GM12878 (cell line): ENCODE measurements at places on chromosomes 16 and 17. TPM values are rescaled to one million over a fixed set of nuclear protein-coding genes. Genes with fewer than 3 reads are reported as not detected.
A peak's percentile ranks its signal among the peaks of the same experiment; 100 is the strongest.

DNA sequence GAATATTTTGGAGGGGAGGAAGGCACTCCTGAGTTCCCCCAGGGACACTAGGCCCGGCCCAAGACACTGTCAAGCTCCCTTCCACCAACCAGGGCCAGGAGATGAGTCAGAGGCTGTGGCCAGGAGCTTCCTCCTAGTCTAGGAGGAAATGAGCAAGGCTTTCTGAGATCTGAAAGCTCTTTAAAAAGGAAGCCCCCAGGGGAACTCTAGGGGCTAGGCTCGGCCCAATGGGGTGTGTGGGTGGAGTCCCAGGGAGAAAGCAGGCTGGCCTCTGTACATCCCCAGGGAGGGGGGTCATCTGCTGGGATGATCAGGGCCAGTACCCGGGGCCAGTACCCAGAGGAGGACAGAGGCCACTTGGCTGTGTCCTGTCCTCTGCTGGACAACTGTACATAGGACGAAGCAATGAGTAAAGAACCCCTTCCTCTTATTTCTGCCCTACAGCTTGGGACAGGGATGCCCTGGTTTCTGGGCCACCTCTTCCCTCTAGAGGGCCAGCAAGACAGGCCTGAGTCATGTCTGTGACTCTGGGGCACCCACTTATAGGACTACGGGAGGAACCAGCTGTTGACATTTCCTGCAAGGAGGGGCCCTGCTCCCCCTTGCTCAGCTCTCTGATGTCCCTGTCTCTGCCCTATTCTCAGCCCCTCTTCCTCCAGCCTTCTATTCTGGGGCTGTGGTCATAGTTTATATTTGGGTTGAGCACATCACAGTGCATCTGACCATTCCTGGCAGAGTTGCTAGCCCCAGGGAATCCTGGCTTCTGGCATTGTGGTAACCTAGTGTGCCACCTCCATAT, 2.7 kb downstream of the FHOD1 start:
- peak overlapping the region; percentile 98 for H3K27ac ChIP-seq
- no peaks in the 10 kb centered on the region; the same call in 1 of the 2 replicates for H3K36me3 ChIP-seq
- peaks cover 39% of the 10 kb centered on the region for H3K4me1 ChIP-seq
- H3K4me3 ChIP-seq, result peak overlapping the region; percentile 97

GRCh38 chr17:56031636-56032035, 121.6 kb upstream of the ANKFN1 start:
- H3K36me3 ChIP-seq, result no peaks in the 10 kb centered on the region
- no peak for DNase-seq
- H3K27ac ChIP-seq, result no peak overlapping the region
- no peak overlapping the region for H3K4me3 ChIP-seq
- H3K27me3 ChIP-seq, result no peaks in the 10 kb centered on the region

DNA sequence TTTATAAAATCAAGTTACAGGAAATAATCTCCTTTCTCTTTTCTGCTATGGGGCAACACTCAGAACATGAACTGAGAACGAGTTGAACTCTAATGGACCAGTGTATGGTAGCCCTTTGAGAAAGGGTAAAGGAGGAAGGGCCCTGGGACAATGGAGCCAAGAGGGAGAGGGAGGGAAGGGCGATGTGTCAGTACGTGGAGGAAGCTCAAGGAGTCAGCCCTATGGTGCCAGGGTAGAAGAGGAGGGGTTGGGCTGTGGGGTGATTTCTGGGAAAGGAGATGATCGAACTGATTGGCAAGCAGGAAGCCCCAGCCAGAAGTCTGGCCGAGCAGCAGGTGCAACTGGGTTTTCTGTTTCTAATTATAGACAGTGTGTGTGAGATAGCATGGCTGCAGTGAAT, 4.3 kb upstream of the WIPI1 start:
- H3K4me3 ChIP-seq, result 0 out of 2 replicates have a peak overlapping the region, but pooled peaks have one; percentile 34
- H3K27me3 ChIP-seq, result no peaks in the 10 kb centered on the region
- no peaks in the 10 kb centered on the region for H3K36me3 ChIP-seq

GRCh38 chr17:7262935-7263800, 890 bp upstream of the CLDN7 start:
- no peak overlapping the region for H3K27ac ChIP-seq
- peaks cover 3% of the 10 kb centered on the region; the same call in 1 of the 2 replicates for H3K27me3 ChIP-seq
- no peak overlapping the region for H3K4me3 ChIP-seq
- no peaks in the 10 kb centered on the region for H3K36me3 ChIP-seq
- H3K4me1 ChIP-seq, result peaks cover 17% of the 10 kb centered on the region

DNA sequence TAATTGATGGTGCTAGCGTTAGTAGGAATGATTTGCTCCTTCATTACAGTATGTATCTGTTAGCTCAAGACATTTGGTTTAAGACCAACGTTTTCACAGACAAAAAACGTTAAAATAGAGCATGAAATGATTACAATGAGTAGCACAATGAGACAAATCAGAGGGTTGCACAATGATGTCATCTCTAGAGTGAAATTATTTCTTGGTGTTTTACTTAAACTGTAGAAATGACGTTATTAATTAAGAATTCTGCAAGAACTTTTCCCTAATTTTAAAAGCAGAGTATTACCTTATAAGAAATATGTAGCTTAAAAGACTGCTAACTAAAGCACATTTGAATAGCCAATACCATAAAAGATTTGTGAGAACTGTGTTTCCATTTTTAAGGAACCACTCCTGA, 373.4 kb upstream of the KIF2B start:
- no peak overlapping the region for H3K4me3 ChIP-seq
- H3K4me1 ChIP-seq, result no peaks in the 10 kb centered on the region
- no peaks in the 10 kb centered on the region for H3K27me3 ChIP-seq

DNA sequence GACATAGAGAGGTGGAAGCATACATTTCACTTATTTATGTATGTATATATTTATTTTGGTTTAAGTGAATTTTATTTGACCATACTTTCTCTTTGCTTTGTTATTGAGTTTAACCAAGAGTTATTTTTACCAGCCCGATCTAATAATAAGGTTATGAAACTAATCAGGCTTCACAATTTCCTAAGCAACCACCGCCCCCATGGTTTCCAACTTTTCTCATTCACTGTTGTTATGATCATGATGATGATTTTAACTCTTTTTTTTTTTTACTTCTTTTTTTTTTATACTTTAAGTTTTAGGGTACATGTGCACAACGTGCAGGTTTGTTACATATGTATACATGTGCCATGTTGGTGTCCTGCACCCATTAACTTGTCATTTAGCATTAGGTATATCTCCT, 30.6 kb downstream of the DNAH9 start:
- no peak for DNase-seq
- no peak overlapping the region for H3K27ac ChIP-seq
- no peaks in the 10 kb centered on the region for H3K27me3 ChIP-seq
- no peaks in the 10 kb centered on the region for H3K4me1 ChIP-seq

DNA sequence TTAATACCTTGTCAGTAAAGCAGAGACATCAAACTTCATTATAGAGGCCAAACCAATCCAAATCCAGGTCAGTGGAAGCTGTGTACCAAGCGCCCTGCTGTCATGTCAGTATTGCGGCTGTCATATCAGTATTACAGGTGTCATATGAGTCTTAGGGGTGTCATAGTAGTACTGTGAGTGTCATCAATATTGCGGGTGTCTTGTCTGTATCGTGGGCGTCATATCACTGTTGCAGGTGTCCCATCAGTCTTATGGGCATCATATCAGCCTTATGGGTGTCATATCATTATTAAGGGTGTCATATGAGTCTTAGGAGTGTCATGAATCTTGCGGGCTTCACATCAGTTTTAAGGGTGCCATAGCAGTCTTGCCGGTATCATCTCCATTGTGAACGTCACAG, 6.0 kb upstream of the PRDM7 start:
- H3K4me1 ChIP-seq, result no peaks in the 10 kb centered on the region
- H3K27me3 ChIP-seq, result no peaks in the 10 kb centered on the region
- DNase-seq, result no peak
- H3K4me3 ChIP-seq, result no peak overlapping the region
- no peaks in the 10 kb centered on the region for H3K36me3 ChIP-seq

GRCh38 chr17:70906808-70907207, 737.5 kb downstream of the KCNJ2 start:
- H3K4me3 ChIP-seq, result no peak overlapping the region
- H3K27ac ChIP-seq, result no peak overlapping the region
- H3K36me3 ChIP-seq, result no peaks in the 10 kb centered on the region
- H3K4me1 ChIP-seq, result no peaks in the 10 kb centered on the region
- H3K27me3 ChIP-seq, result no peaks in the 10 kb centered on the region

GRCh38 chr17:39927929-39928857, 661 bp downstream of the LRRC3C start:
- peaks cover 17% of the 10 kb centered on the region for H3K4me1 ChIP-seq
- peaks cover 5% of the 10 kb centered on the region for H3K36me3 ChIP-seq
- H3K27ac ChIP-seq, result peak overlapping the region; percentile 82
- H3K4me3 ChIP-seq, result peak overlapping the region; percentile 87
- no peaks in the 10 kb centered on the region for H3K27me3 ChIP-seq
- no peak for DNase-seq

- no peak overlapping the region for H3K4me3 ChIP-seq
- H3K27me3 ChIP-seq, result no peaks in the 10 kb centered on the region
- H3K4me1 ChIP-seq, result no peaks in the 10 kb centered on the region
- DNase-seq, result no peak
Measured at GRCh38 chr16:51245658-51245995, 94.6 kb upstream of the SALL1 start.

DNA sequence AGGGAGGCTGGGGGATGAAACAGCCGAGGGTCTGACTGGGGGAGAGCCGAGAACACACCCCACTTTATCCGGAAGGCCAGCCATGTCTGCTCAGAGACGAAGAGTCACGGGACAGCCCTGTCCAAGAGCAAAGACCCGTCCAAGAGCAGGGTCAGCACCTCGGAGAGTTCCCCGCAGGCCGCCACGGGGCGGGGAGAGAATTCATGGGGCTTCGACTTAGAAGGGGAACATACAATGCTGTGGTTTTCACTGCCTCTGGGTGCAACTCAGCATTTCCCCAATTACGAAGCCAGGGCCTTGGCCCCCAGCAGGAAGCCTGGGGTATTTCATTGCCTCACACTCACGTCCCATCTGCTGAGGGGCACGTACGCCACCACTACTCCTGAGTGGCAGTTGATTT, 59.3 kb downstream of the JPH3 start:
- no peak overlapping the region for H3K27ac ChIP-seq
- no peak overlapping the region for H3K4me3 ChIP-seq
- H3K36me3 ChIP-seq, result no peaks in the 10 kb centered on the region
- H3K27me3 ChIP-seq, result no peaks in the 10 kb centered on the region

GRCh38 chr17:33369876-33370275, 76.8 kb upstream of the ASIC2 start:
- H3K36me3 ChIP-seq, result no peaks in the 10 kb centered on the region
- peaks cover 1% of the 10 kb centered on the region; the same call in 1 of the 2 replicates for H3K27me3 ChIP-seq
- no peaks in the 10 kb centered on the region for H3K4me1 ChIP-seq
- H3K4me3 ChIP-seq, result no peak overlapping the region
- DNase-seq, result no peak

- H3K27ac ChIP-seq, result no peak overlapping the region
- no peak overlapping the region for H3K4me3 ChIP-seq
- H3K4me1 ChIP-seq, result peaks cover 8% of the 10 kb centered on the region
- H3K27me3 ChIP-seq, result no peaks in the 10 kb centered on the region
Measured at GRCh38 chr17:80452173-80452915, 24.1 kb downstream of the NPTX1 start.

- no peak overlapping the region for H3K4me3 ChIP-seq
- peaks cover 8% of the 10 kb centered on the region for H3K4me1 ChIP-seq
- H3K27me3 ChIP-seq, result no peaks in the 10 kb centered on the region
- peaks cover under 1% of the 10 kb centered on the region for H3K36me3 ChIP-seq
- DNase-seq, result no peak
- no peak overlapping the region for H3K27ac ChIP-seq
Measured at GRCh38 chr17:77393867-77394539, 253.2 kb downstream of the SEC14L1 start.

DNA sequence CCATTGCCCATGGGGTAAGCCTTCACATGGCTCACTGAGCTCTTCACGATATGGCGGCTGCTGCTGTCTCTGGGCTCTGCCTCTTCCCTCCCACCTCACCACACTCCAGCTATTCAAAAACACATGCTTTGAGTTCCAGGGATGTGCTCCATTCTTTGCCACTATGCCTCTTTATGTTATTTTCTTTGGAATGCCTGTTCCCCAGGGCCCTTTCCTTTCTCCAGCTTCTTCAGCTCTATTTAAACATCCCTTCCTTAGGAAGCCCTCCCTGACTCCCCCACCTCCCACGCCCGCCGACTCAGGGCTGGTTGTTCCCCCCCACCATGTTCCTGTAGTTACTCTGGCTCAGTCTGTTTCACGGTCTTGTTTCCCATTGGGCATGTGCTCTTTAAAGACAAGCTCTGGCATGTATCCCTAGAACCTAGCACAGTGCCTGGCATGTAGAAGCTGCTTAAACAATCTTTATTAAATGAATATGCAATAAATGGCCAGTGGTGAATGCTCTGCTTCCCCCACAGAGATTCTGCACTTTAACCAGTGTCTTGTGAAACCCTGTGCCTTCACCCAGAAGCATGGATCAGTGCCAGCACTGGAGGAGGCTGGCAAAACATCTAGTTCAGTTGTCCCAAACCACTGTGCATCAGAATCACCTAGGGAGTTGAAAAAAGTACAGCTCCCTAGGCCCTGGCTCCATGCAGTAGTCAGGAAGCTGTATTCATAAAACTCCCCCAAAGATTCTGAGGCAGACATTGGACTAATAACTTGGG, 6.9 kb downstream of the MYCBPAP start:
- peaks cover 10% of the 10 kb centered on the region for H3K4me1 ChIP-seq
- DNase-seq, result no peak
- no peak overlapping the region for H3K4me3 ChIP-seq
- H3K27me3 ChIP-seq, result no peaks in the 10 kb centered on the region

GRCh38 chr17:79993390-79994227, 42.1 kb downstream of the TBC1D16 start:
- 0 out of 2 replicates have a peak, but pooled peaks cover 4% of the 10 kb centered on the region for H3K4me1 ChIP-seq
- no peaks in the 10 kb centered on the region for H3K36me3 ChIP-seq
- no peak overlapping the region for H3K4me3 ChIP-seq
- no peak for DNase-seq
- H3K27ac ChIP-seq, result no peak overlapping the region

GRCh38 chr16:57592591-57593003, 35.8 kb upstream of the ADGRG1 start:
- H3K4me1 ChIP-seq, result peaks cover 23% of the 10 kb centered on the region
- no peak overlapping the region for H3K27ac ChIP-seq
- no peak for DNase-seq
- no peaks in the 10 kb centered on the region for H3K36me3 ChIP-seq
- no peak overlapping the region for H3K4me3 ChIP-seq

DNA sequence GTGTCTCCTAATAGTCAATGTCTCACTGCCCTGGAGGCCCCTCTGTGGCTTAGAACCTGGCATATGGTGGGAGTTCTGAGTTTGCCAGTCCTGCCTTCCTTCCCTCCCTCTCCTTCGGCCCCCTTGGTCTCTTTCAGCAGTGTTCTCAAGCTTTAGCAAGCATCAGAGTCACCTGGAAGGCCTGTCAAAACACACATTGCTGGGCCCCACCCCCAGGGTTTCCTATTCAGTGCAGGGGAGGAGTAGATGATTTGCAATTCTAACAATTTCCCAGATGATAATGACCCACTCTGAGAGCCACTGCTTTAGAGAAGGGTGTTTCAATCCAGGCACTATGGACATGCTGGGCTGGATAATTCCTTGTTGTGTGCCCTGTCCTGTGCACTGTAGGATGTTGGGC, 26.4 kb upstream of the TMEM220 start:
- H3K27ac ChIP-seq, result no peak overlapping the region
- H3K36me3 ChIP-seq, result no peaks in the 10 kb centered on the region
- DNase-seq, result no peak

GRCh38 chr17:78815696-78816095, 24.9 kb downstream of the USP36 start:
- peaks cover 36% of the 10 kb centered on the region for H3K36me3 ChIP-seq
- H3K27me3 ChIP-seq, result no peaks in the 10 kb centered on the region
- DNase-seq, result no peak
- no peak overlapping the region for H3K4me3 ChIP-seq
- H3K4me1 ChIP-seq, result no peaks in the 10 kb centered on the region; the same call in 1 of the 2 replicates
- H3K27ac ChIP-seq, result no peak overlapping the region

The TEKT5 gene
- 0.80 and 2.2 TPM in 2 replicates for total RNA-seq

The SLC13A2 gene
- total RNA-seq, result 0.13 TPM in 2 replicates

The KRT13 gene
- not detected in 2 replicates for total RNA-seq

The ACAP1 gene
- total RNA-seq, result 245 and 257 TPM in 2 replicates

The KCNH6 gene
- not detected in 2 replicates for total RNA-seq
